ENCODE measurements at places on chromosomes 4 and X.
A peak's percentile ranks its signal among the peaks of the same experiment; 100 is the strongest.

GRCh38 chr4:54231419-54231767, 2.3 kb downstream of the PDGFRA start:
- DNase-seq, result no peak

DNA sequence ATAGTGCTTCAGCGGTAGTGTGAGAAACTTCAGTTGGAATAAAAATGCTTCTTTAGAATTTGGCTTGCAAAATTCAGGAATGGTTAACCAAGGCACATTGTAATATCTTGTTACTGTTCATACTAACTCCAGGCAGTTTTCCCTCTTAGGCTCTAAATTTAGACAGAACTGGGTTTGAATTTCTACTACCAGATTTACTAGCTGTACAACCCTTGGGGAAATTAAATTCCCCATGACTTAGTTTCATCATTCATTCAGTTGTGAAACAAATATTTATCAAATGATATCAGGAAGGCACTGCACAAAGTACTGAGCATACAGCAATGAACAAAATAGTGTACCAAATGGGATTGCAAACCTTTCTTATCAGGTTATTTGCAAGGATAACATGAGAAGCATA, 135.0 kb upstream of the IL15 start:
- peak; percentile 13 for DNase-seq

GRCh38 chrX:150163221-150163930, 199.7 kb upstream of the MAMLD1 start:
- DNase-seq, result peak; percentile 17

GRCh38 chr4:151692443-151692782, 68.4 kb downstream of the GATB start:
- no peak for DNase-seq

GRCh38 chr4:53659112-53659511, 67.8 kb upstream of the LNX1 start:
- no peak for DNase-seq

GRCh38 chrX:39639871-39640270, 457.9 kb downstream of the BCOR start:
- no peak for DNase-seq

DNA sequence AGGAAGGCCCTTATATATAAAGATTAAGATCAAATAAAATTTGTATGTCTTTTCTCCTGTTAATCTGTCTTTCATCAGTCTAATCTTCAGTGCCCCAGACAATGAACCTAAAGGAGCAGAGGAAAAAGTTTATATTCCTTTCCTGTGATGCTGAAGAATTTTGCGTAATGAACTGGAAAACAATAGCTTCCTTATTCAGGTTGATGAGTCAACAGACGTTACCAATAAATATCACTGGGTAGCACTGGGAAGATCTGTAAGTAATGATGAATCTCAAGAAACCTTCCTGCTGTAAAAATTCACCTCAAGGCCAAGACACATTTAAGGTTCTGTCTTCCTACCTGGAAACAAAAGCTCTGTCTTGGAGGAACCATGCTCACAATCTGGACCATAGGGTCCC, 25.5 kb downstream of the CDKN2AIP start:
- DNase-seq, result no peak

DNA sequence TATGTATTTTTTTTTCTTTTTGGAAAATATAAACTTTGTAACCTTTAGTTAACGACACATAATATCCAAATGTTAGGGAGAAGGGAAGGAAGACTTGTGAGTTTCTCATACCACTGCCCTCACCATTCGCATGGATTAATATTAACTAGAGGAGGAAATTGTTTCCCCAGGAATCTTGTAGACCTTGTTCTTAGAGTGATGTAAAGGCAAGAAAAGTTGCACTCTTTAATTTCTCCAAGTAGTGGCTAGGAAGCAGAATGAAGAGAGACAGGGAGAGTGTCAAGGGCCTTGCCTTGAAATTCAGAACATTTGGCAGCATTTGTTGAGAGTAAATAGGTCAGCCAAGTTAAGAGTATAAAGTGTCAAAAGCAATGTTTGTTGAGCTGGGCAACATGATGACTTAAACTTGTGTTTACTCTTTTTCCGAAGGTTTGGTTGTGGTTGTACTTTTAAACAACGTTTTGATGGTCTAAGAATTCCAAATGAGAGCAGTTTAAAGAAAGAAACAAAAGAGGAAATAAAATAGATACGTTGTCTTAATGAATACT, 105.7 kb downstream of the TENM3 start:
- no peak for DNase-seq

- DNase-seq, result peak; percentile 100
Measured at GRCh38 chr4:53688186-53688790, 97.0 kb upstream of the LNX1 start.

GRCh38 chrX:114976292-114976691, 41.1 kb downstream of the IL13RA2 start:
- DNase-seq, result peak; percentile 70

DNA sequence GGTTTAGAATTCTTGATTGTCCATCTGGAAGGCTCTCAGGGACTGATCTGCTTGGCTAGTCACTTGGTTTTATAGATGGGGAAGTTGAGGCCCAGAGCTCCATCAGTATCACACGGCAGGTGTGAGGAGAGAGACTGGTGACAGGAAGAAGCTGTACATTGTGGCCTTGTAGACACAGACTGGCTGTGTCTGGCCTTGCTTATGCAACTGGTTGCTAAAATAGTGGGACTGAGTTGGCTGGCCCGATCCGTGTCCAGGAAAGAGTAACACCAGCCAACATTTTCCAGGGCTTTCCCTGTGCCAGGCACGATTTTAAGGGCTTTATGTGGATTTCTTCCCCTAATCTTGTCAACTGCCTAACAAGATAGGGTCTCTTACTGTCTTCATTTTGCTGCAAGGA, 2.8 kb downstream of the TBC1D14 start:
- DNase-seq, result no peak

- no peak for DNase-seq
Measured at GRCh38 chr4:154456889-154457288, 34.7 kb downstream of the DCHS2 start.

GRCh38 chrX:2449135-2449886, 51.5 kb downstream of the DHRSX start:
- no peak for DNase-seq

- DNase-seq, result peak; percentile 69
Measured at GRCh38 chr4:74044677-74045076, 6.2 kb upstream of the CXCL3 start.

GRCh38 chr4:165592386-165592785, 213.6 kb downstream of the CPE start:
- peak; percentile 15 for DNase-seq

DNA sequence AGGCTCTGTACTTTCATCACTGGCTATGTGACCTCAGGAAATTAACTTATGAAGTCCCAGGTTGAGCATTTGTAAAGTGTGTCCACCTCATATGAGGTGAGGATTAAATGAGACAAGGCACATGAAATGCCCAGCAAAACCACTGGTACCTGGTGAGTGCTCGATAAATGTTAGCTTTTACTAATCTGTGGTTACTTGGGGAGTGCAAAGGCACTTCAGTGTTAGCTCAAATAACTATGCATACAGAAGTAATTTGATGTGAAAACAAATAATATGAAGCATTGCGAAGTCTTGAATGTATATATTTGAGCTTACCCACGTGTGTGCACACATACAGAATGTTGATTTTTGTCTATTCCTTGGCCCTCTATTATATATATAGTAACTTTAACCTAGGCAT, 186.3 kb upstream of the TLL1 start:
- DNase-seq, result no peak

DNA sequence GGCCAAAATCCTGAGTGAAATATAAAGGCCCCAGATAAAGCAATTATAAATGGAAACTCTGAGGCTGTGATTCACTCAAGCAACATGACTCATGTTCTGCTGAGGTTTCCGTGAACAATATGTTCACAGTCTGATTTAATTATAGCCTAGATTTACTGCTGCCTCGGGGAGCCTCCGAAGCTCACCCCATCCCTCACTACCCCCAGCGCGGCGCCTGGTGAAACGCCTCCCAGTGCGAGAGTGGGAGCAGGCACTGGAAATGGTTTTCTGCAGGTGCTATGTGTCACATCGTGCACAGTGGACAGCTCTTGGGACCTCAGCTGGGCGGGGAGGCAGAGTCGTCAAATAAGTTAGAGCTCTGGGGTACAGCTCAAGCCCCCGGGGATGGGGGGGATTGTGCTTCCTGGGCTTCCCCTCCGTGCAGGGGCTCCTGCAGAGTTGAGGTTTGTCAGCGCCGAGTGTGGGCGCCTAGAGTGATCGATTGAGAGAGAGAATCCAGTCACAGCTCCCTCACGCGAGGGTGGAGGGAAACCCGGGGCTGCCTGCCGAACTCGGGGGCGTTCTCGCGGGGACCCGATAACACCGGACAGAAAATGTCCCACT, 110.6 kb downstream of the PHKA2 start:
- DNase-seq, result peak; percentile 79

DNA sequence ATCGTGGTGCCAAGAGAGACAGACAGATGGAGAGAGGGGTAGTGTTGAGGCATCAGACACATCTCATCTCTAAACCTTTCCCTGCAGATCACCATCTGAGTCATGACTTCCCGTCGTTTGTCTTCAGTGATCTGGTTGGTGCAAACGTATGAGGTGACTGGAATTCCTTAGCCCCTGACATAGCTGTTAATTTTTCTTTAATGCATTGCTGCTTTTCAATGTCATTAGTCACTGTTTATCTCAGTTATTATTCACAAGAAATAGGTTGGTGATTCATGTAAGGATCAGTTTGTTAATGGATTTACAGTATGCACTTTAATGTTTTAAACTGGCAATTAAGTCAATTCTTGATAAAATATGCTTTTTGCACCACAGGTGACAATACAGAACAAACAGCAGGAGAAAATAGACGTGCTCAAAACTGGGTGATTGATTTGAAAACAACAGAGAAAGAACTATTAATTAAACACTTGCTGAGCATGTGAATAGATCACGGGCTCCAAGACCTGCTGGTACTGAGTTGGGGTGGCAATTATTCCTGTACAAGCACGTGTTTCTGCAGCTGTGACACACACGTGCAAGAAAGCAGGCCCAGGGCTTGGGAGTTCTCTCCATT, 1.3 kb upstream of the TMEM154 start:
- DNase-seq, result peak; percentile 90

Data from EH (cell line).